ENCODE measurements at places on chromosomes 4 and X.
A peak's percentile ranks its signal among the peaks of the same experiment; 100 is the strongest.

DNA sequence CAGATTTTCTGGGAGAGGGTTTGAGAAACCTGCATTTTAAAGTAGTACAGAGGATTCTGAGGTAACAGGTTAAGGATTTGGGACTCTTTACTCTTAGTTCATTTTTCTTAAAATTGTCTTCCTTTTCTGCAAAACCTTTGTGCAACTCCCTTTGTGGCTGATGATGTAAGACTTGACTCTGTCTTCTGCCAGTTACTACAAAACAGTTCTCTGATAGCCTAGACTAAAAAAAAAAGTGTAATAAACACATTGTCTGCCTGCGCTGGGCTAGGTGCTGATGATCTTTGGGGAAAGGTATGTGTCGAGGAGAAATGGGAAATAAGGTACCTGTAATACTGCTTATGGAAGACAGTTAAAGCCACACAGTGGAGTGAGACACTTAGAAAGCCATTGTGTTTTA lies 28.7 kb downstream of the IL13RA1 start:
- DNase-seq: no peak

DNA sequence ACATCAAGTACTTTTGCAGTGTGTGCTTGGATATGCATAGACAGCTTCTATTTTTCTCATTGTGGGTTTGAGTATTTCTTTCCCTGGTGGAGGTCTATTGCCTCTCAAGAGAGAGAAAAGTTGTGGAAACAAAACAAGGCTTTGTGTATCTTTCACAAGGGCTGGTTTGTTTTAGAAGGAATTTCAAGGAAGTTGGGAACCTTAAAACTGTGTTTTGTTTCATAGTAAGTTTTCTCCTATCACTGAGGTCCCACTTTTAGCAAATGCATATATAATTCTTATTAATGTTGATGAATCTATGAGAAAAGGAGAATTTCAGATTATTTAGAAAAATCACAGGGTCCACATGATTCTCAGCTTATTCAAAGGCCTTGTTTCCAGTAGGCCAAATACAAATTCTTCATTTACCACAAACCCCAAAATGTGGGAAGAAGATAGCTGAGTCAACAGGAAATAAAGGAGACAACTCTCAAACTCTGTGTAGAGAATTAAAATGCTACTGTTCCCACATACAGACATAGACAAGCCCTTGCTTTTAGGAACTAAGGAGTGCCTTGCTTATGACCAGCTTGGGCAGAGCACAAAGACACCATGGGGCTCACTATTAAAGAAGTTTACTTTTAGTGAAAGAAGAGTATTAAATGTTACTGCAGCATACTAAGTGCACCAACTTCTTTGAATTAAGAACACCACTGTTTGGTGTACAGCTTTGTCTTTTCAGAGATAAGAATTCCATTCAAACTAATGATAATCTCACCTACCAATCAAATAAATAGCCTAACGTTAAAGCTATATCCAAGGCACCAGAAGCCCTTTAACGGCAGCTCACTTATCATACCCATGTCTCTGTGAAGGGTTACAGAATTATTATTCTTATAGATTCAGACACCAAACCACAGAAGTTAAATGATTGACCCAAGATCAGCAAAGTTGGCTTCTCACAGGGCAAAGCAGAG lies 177.4 kb upstream of the LEF1 start:
- DNase-seq: no peak

DNA sequence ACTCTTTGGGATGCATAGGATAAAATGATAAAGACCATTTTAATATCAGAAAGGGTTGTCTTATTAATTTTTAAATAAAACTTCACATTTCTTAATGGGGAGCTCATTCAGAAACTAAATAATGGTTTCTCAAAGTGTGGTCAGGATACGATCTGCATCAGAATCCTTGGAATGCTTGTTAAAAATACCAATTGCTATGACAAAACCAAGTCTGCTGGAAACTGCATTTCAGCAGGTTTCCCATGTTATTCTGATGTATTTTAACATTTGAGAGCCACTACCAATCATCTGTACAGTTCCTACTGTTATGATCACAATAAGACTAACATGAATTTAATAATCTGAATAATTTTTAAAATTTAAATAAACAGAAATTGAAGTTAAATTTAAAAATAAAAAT lies 115.1 kb downstream of the SOWAHB start:
- no peak for DNase-seq

DNA sequence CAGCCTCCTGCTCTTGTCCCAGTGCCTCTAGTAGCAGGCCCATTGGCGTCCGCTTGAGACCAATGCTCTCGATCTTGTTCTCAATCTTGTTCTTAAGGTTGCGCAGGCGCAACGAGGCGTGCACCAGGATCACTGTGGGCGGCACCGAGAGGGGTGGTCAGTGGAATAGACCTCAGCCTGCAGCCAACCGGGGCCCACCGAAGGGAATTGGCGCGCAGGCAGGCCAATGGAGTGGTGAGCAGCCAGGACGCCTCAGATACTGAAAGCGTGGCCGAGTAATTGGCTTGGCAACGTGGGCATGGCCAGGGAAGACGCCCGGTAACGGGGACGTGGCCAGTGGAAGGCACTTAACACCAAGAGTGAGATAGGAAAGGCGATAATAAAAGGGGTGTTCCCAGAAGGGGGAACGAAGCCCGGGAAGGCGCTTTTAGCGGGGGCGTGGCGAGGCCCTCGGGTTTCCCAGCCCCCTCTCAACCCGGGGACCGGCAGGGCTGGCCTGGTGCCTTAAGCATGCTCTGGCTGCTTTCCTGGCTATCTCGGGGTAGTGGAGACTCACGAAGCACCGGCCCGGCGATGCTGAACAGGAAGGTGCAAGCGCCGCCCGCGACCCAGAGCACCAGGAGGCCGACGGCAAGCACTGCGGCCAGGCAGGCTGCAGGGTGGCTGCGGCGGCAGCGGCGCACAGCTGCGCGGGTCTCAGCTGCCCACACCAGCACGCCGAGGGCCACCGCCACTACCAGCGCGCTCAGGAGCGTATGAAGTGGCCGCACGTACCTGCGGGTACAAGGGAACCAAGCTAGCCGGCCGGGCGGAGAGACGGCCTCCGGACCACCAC lies 1.7 kb downstream of the PRAF2 start:
- no peak for DNase-seq

GRCh38 chrX:39247536-39247935 lies 446.3 kb downstream of the MID1IP1 start:
- no peak for DNase-seq

DNA sequence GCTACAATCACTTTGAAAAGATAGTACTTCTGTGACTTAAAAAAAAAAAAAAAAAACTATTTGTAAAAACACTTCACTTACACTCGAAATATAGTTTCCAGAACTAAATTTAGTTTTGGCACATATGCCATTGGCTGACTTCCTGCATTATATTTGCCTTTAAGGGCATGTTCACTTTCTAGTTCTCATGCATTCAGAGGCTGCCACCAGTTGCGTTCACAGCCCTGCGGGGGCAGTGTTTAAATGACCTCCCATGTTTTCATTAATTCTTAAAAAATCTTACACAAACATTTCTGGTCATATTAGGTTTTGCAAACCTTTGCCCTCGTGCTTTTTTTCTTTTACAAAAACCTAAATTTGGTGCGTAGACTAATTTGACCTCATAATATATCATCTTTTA lies 12.4 kb upstream of the ARHGAP6 start:
- DNase-seq: no peak

GRCh38 chr4:66946761-66947160 lies 598.5 kb downstream of the CENPC start:
- no peak for DNase-seq

GRCh38 chrX:13220916-13221315 lies 98.9 kb downstream of the ATXN3L start:
- no peak for DNase-seq

- no peak for DNase-seq
Observed at GRCh38 chrX:6885396-6885795, 262.1 kb upstream of the STS start.

- no peak for DNase-seq
Observed at GRCh38 chrX:31323658-31324057, 251.8 kb upstream of the FTHL17 start.

GRCh38 chrX:53308836-53309235 lies 27.5 kb upstream of the IQSEC2 start:
- DNase-seq: no peak

- no peak for DNase-seq
Observed at GRCh38 chr4:115844180-115844579, 730.8 kb upstream of the NDST4 start.

DNA sequence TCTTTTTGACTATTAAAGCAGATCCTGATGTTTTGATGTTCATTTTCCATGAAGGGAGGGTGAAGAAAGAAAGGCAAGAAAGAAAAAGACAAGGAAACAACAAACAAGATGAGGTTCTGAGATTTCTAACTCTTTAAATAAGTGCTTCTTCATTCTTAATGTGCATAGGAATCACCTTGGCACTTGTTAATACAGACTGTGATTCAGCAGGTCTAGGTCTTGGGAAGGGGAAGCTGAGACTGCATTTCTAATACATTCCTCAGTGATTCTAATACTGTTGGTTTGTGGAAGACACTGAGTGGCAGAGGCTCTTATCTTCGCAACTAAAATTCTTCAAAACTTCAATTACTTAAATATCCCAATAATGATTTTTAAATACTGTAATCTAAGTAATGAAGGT lies 95.2 kb upstream of the NAP1L5 start:
- no peak for DNase-seq

- no peak for DNase-seq
Observed at GRCh38 chrX:3232262-3232923, 114.1 kb downstream of the MXRA5 start.

GRCh38 chr4:145502809-145503208 lies 21.2 kb downstream of the SMAD1 start:
- DNase-seq: no peak

- no peak for DNase-seq
Observed at GRCh38 chr4:9765091-9765490, 16.3 kb upstream of the DRD5 start.

DNA sequence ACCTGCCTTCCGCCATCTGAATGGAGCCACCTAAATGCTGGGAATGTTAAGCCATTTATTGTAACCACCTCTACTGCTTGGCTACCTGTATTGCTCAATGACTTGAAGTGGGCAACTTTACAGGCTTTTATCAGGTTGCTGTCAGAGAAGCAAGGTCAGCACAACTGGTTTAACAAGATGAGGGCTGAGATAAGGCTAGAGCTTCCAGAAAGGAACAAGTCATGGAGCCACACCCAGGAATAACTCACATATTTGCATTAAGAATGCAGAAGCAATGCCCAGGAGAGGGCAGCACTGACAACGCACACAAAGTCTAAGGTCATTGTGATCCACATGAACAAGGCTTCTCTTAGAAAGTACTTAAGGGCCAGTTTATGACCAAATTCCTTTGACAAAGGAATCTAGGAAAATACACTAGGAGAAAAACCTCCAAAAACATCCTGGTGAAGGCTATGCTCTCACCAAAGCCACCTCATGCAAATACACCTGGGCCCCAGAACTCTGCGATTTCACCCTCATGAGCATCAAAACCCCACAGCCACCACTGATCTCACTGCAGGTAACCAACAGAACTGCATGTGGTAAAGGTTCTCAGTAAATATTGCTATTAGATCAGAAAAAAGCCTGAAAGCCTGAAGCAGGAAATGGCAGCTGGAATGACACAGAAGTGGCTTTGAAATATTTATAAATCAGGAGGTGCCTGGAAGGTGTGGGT lies 15.0 kb upstream of the STS start:
- no peak for DNase-seq

DNA sequence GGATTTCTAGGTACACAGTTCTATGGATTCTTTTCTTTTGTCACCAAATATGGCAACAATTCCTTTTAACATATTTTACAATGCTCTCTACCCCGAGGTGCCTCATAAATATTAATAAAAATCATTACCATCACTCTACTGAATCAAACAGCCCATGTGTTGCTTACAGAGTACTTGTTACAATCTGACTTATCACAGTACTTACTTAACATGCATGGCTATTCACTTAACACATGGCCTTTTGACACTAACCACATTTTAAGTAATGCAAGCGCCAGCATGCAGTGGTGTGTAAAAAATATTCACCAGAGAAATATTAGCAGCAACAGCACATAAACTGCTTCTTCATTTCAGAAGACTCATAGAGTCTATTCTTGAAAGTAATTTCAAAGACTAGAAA lies 64.9 kb downstream of the BMP3 start:
- DNase-seq: no peak

GRCh38 chr4:145859426-145859825 lies 79.2 kb downstream of the ZNF827 start:
- DNase-seq: no peak

DNA sequence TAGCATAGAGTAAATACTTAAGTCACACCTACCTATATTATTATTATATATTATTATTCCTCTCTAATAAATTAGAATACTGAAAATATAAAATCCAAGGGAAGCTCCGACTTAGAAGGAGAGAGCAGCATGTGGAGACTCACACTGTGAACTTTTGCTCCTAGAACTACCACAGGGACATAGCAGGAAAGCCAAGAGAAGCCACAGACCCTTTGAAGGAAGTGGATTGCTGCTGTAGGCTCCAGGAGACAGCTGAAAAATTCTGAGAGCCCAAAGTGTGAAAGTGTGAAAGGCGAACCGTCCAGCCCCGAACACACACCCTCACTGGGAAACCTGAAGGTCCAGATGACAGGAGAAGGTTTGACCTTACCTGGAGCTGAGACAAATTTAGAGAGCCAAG lies 177.0 kb downstream of the FAM13A start:
- DNase-seq: no peak

- peak; percentile 8 for DNase-seq
Observed at GRCh38 chrX:10106806-10107205, 50.0 kb upstream of the CLCN4 start.

GRCh38 chr4:101670370-101670769 lies 120.2 kb upstream of the BANK1 start:
- DNase-seq: no peak

- DNase-seq: no peak
Observed at GRCh38 chr4:145299380-145300076, 119.1 kb upstream of the OTUD4 start.

GRCh38 chrX:49177338-49177833 lies 5.7 kb downstream of the PLP2 start:
- DNase-seq: no peak

- DNase-seq: no peak
Observed at GRCh38 chr4:163161536-163162205, 5.0 kb downstream of the NAF1 start.

GRCh38 chr4:153001626-153002025 lies 65.5 kb downstream of the FHDC1 start:
- DNase-seq: no peak

DNA sequence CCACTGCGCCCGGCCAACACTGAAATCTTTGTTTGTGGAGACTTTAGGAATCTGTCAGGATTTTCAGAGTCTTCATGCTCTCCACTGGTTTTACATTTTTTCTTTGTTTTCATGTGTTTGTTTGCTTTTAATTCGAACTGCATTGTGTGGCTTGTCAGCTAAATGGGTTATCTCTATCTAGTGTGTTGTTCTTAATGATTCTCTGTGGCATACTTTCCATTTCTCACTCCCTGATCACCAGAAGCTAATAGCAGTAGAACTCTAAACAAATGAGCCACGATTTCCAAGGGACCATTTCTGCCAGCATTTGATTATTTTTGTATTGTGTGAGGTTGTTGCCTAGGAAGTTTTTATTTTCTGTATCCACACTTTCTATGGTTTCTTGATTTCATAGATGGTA lies 352.4 kb downstream of the CAMK2D start:
- DNase-seq: no peak
